ENCODE measurements at places on chromosomes 3 and 15. TPM values are rescaled to one million over a fixed set of nuclear protein-coding genes. Genes with fewer than 3 reads are reported as not detected.

Gene GRK7
- polyA plus RNA-seq = not detected

Gene ILDR1
- 4.0 TPM for polyA plus RNA-seq

Gene PARP15
- polyA plus RNA-seq = 16.6 TPM

Gene TGM5
- not detected for polyA plus RNA-seq

Gene CMC1
- polyA plus RNA-seq = 22.5 TPM

Gene FEZF2
- not detected for polyA plus RNA-seq

Gene TMEM207
- polyA plus RNA-seq = not detected

Gene STRIT1
- polyA plus RNA-seq = not detected

Gene KCNMB3
- 3.4 TPM for polyA plus RNA-seq

Gene CIAO2A
- polyA plus RNA-seq = 218 TPM

Gene MCF2L2
- polyA plus RNA-seq = 0.15 TPM

Gene PAQR9
- not detected for polyA plus RNA-seq

Gene LARP6
- polyA plus RNA-seq = not detected

Gene SLC12A6
- 8.7 TPM for polyA plus RNA-seq

Gene DPPA2
- polyA plus RNA-seq = not detected

Gene CFAP92
- not detected for polyA plus RNA-seq

Gene C3orf62
- polyA plus RNA-seq = 1.5 TPM

Gene CFAP44
- 0.34 TPM for polyA plus RNA-seq

Gene A4GNT
- not detected for polyA plus RNA-seq

Gene MYH15
- not detected for polyA plus RNA-seq

Gene SH2D7
- polyA plus RNA-seq = not detected

Gene KLHL40
- not detected for polyA plus RNA-seq

Gene CTXN2
- not detected for polyA plus RNA-seq

Gene SAXO2
- polyA plus RNA-seq = 4.2 TPM

Gene UBAP1L
- polyA plus RNA-seq = 0.26 TPM

Gene CASR
- not detected for polyA plus RNA-seq

Gene HACD3
- polyA plus RNA-seq = 25.7 TPM

Gene LYZL4
- polyA plus RNA-seq = not detected

Gene SLC2A2
- polyA plus RNA-seq = not detected

Gene SLC22A13
- not detected for polyA plus RNA-seq

Gene CAMP
- polyA plus RNA-seq = 1.1 TPM

All from IgD-negative memory B cell (primary cell).